ENCODE measurements at places on chromosomes 2 and 18. TPM values are rescaled to one million over a fixed set of nuclear protein-coding genes. Genes with fewer than 3 reads are reported as not detected.

ASB18 gene
- not detected for total RNA-seq

SKA1 gene
- total RNA-seq = not detected

DNA sequence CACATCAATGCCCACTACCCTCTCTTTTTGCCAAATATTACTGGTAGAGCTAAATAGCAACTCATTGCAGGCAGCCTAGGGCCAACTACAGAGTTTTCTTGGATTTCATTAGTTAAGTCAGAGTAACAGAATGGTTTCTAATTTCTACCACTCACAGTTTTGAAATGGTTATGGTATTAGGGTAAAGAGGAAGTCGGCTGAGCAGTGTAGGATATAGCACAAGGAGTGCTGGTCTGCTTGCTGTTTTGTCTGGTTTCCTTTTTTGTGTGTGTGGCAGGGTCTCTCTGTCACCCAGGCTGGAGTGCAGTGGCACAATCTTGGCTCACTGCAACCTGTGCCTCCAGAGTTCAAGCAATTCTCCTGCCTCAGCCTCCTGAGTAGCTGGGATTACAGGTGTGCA, 289.2 kb upstream of the CCDC68 start:
- DNase-seq = no peak

PXDN gene
- 71.8 TPM for total RNA-seq

DNA sequence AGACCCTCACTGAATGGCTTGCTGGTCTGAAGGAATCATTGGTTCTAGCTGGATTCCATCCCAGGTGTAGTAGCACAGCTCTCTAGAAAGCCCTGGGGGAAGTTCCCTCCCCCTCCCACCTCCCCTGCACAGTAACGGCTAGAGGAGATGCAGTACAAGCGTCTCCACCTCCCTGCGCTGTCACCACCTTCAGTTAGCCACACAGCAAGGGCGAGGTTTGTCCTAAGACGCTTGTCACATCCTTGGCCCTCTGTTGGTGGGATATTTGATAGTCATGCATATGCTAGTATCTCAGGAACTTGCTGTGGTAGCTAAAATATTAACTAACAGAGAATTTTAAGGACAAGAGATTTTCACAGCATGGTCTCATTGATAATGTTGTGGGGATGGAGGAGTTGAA, 19.4 kb downstream of the TRAPPC12 start:
- DNase-seq = peak; percentile 39

DNA sequence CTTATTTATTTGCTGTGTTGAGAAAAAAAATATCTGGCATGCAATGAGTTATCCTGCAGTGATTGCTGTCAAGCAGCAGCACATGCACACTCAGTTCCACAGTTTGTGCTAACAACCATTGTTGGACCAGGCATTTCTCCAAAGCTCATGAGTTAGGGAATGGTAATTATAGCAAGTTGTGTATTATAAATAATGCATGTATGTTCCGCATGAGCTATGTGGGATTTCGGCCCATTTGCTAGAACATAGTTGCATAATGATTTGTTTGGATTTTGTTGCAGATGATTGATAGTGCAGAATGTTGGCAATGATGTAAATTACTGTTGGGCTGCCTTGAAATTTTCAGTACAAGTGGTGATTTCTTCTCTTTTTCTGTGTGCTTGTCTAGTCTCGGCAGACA, 10.7 kb downstream of the KCNJ3 start:
- no peak for DNase-seq

GRCh38 chr2:58137856-58138255, 91.2 kb downstream of the VRK2 start:
- DNase-seq = no peak

CACNB4 gene
- 2.5 TPM for total RNA-seq

C2orf15 gene
- total RNA-seq = not detected

CHRND gene
- total RNA-seq = not detected

RTP5 gene
- not detected for total RNA-seq

CD8B2 gene
- not detected for total RNA-seq

PLB1 gene
- 11.1 TPM for total RNA-seq

GRCh38 chr2:60554646-60555065, 1.2 kb upstream of the BCL11A start:
- no peak for DNase-seq

GRCh38 chr18:72866442-72866900, 1.3 kb downstream of the NETO1 start:
- DNase-seq = peak; percentile 37

TNFRSF11A gene
- total RNA-seq = 1.7 TPM

COBLL1 gene
- 41.4 TPM for total RNA-seq

GRCh38 chr2:231425811-231426703, 30.5 kb downstream of the B3GNT7 start:
- DNase-seq = no peak

DNA sequence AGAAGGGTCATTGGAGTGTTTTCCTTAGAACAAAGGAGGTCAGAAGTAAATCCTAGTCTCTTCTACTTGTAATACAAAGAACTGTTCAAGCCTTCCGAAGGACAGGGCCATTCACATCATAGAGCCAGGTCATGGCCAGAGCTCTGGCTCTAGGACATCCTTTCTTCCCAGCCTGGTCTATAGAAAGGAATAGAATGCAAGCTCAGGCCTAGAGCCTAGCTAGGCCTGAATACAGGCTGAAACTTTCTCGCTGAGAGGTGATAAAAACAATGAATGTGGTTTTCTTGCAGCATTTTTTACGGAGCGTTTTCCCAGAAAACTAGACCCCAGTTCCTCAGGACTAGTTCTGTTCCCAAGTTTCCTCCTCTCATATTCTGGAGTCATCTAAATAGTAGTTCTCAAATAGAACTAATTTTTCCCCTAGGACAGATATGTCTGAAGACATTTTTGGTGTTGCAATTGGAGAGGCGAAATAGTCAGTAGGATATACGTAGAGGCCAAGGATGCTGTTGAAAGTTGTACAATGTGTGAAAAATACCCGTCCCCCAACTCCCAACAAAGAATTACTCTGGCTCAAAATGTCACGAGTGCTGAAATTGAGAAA, 6.8 kb downstream of the UGT1A6 start:
- DNase-seq = no peak

GRCh38 chr2:212990697-212991096, 160.7 kb downstream of the IKZF2 start:
- DNase-seq = no peak

DNA sequence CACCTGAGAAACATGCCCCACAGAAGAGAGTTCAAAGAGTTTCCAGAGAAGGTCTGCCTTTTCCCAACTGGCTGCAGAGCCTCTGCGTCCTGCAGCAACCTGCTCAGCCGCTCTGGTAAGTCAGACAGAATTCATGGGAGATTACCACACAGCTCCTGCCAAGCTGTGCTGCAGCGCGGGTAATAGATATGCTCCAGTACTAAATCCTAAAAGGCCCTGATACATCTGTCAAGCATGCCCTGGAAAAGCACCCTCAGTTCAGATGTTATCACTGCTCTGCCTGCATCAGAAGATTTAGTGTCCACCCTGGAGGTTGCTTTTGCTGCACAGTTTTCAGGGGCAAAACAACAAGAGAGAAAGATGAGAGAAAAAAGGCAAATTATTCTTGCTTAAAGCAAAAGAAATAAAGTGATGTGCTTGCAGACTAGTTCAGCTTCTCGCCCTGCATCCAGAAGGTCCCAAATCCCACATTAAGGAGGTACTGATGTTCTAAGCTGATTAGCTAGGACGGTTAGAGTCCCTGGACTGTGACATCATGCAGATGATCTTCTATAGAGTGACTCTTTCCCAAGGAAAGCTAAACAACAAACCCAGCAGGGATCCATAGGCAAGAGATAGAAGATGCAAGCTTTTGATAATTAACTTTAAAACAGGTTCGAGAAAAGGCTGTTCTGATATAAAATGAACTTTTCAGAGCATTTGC, 488.6 kb downstream of the BCL11A start:
- DNase-seq = no peak

- no peak for DNase-seq
Observed at GRCh38 chr2:127535918-127536317, 435 bp downstream of the MYO7B start.

DNA sequence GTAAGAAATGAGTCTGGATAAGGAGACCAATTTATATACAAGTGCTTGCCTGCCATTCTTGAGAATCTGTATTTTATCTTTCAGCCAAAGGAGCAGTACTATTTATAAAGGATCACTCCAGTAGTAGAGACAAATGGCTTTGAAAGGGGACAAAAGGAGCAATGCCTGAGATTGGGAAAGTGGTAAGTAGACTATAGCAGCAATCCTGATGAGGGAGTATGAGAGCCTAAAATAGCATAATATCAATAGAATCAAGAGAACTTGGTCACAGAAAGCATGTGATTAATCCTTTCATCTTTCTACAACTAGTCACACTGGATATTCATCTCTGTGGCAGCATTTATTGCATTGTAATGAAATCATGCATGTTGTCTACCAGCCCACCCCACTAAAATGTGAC, 20.2 kb downstream of the NRXN1 start:
- DNase-seq = no peak

DNA sequence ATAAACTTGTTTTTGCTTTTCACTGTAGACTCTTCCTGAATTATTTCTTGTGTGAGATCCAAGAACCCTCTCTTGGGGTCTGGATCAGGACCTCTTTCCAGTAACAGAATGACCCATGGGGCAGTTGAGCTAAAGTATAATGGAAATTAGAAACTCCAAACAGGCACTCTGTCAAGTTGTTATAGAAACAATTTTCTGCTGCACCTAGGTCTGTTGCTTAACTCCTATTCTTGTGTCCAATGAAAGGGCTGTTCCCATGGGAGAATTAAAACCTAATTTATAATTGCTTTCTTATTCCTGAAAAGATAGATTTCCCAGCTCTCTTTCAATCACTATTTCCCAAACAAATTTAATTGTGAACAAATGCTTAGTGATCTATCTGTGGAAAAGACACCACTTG, 1341.3 kb upstream of the PIK3C3 start:
- DNase-seq = no peak

CRYBA2 gene
- not detected for total RNA-seq

GRCh38 chr2:195543902-195544894, 112.8 kb upstream of the SLC39A10 start:
- DNase-seq = no peak

COL4A4 gene
- 3.6 TPM for total RNA-seq

SESTD1 gene
- 57.3 TPM for total RNA-seq

- no peak for DNase-seq
Observed at GRCh38 chr2:139685090-139685983, 905.1 kb upstream of the NXPH2 start.

TMEM247 gene
- not detected for total RNA-seq

IL1R2 gene
- total RNA-seq = 5.4 TPM

DNA sequence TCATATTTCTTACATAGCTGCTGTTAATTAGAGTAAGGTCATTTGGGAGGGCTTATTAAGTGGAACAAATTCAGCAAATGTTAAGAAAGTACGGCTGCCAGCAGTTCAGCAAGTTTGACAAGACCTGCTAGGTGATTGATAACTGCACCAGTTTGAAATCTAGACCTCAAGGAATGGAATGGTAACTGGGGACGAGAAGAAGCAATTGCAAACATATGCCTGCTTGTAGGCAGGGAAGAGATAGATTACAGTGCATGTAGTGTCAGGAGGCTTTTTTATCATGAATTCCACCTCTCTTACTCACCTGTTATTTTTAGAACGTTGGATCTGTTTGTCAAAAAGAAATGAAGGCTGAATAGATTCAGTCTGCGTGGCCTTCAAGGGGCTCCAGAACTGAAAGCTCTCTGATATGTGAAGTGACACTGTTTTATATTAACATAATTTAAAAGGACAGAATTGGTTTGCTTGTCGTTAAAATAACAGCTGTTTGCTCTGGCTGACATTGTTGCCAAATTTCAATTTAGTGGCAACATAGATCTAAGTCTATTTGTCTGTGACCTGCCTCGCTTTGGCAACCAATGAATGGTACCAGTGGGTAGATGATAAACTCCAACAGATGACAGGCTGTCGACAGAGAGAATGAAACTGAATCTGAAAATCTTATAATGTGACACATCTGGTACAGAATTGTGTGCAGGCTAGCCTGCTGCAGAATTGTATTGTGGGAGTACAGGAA, 199.3 kb downstream of the ZNF407 start:
- no peak for DNase-seq

DNA sequence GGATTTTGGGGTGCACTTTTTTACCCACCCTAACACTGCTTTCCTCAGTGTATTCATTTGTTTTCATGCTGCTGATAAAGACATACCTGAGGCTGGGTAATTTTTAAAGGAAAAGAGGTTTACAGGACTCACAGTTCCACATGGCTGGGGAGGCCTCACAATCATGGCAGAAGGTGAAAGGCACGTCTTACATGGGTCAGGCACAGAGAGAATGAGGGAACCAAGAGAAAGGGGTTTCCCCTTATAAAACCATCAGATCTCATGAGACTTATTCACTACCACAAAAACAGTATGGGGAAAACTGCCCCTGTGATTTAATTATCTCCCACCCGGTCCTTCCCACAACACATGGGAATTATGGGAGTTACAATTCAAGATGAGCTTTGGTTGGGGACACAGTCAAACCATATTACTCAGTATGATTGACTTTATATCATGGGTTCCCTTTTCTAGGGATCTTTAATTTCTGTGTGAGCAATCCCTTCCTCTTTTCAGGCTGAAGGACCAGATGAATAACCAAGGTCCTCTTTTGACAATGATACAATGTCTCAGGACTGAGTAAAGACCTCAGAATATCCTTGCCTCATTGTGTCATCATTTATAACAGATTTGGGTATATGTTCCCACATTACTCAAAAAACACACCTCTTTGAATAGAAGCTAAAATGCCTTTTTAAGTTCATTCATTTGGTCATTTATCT, 100.1 kb upstream of the TRIB2 start:
- DNase-seq = no peak

- DNase-seq = no peak
Observed at GRCh38 chr2:165762723-165763122, 31.3 kb downstream of the GALNT3 start.

DNA sequence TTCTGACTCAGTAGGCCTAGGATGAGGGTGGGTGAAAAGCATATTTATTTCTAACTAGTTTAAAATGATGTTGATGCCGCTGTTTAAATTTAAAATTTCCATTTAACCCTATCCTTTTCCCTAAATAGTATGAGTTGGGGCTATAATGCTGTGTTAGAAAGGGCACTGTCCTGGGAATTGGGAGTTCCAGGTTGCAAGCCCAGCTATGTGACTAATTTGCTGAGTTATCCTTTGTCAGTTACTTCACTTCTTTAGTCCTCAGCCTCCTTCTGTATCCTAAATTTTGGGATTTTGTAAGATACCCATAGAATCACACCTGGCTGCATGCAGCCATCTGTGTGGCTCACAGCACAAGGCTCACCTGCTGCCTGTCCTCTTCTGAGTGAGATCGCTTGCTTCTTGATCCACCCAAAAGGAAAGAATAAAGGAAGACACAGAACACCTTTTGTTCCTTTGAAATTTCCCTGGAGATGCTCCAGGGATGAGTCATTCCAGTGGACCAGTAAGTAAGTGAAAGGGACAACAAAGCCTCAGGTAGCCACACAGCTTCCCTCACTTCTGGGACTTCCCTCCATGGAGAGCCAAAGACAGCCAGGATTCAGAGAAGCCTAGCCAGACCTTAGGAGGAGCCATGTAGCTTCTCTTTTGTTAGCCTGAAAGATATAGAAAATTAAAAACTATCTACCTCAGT, 97.2 kb downstream of the DTNA start:
- no peak for DNase-seq

CCDC121 gene
- 5.0 TPM for total RNA-seq

DNA sequence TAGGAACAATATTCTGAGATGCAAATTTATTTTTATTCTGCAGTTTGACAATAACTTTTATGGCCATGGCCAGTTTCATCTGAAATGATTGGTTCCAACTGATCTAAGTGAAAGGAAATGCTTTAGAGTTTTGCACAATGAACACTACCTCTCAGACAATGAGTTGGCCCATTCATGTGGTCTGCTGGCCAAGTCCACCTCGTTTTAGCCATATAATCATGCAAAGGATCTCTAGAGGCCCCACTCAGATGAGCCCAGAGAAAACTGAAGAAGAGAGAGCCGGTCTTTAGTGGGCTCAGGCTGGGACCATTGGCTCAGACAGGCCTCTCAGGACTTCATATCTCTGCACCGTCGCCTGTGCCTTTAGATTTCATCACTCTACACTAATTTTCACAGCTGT, 254.7 kb downstream of the MREG start:
- no peak for DNase-seq

Data from esophagus muscularis mucosa (tissue), 4 donors.